ENCODE measurements at places on chromosomes 2 and 18.

DNA sequence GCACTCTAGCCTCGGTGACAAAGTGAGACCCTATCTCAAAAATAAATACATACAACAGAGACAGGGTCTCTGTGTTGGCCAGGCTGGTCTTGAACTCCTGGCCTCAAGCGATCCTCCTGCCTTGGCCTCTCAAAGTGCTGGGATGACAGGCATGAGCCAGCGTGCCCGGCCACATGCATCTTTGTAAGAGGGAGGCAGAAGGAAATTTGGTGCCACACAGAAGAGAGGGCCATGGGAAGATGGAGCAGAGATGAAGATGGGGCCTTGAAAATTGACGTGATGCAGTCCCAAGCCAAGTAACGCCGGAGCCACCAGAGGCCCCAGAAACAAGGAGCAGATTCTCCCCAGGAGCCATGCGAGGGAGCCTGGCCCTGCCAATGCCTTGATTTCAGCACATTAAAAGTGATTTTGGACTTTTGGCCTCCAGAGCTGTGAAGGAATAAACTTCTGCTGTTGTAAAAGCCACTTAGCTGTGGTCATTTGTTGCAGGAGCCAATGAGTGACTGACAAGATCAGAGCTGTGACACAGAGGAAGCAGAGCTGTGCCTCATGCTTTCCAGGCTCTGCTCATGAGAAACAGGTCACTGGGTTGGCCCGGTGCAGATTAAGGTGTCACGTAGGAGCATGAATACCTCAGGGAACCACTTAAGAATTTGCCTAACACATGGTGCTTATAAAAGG, 2.7 kb upstream of the SLC66A2 start:
- no peak for DNase-seq

DNA sequence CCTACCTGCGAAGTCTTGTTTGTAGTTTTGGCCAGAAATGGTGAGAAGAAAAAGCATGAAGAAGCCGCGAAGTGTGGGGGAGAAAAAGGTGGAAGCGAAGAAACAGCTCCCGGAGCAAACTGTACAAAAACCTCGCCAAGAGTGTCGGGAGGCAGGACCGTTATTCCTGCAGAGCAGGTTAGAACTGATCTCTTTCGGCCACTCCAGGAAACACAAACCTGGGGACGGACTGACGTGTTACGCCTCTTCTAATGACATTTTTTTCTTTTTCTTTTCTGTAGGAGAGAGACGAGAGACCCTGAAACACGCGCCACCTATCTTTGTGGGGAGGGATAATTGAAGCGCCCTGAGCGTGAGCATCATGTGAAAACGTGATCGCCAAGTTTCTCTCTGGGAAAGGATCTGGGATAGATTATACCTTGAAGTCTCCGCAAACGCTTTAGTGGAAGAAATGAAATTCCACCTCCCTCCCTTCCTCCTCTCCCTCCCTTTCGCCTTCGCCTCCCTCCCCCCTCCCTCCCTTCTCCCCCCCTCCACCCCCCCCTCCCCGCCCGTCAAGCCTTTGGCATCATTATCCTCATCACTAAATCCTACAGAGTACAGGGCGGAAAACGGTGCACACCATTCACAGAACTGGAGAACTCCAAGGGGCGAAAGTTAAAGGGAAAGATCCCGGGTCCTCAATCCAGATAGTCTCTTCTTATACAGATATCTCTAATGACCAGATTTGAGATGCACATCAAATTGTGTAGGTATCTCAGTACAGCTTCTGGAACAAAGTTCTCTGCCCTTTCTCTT, at the start of gene ZEB2:
Gene ZEB2 (minus strand): TSS at position 186 of the 798 bp plus-strand sequence. CDS start 2,769 bp downstream, outside the sequence.
- DNase-seq, result peak; percentile 60

- peak; percentile 60 for DNase-seq
Observed at GRCh38 chr2:79370976-79371538, 141.8 kb upstream of the CTNNA2 start.

GRCh38 chr2:17517481-17518211, 594 bp downstream of the RAD51AP2 start:
- DNase-seq, result no peak

DNA sequence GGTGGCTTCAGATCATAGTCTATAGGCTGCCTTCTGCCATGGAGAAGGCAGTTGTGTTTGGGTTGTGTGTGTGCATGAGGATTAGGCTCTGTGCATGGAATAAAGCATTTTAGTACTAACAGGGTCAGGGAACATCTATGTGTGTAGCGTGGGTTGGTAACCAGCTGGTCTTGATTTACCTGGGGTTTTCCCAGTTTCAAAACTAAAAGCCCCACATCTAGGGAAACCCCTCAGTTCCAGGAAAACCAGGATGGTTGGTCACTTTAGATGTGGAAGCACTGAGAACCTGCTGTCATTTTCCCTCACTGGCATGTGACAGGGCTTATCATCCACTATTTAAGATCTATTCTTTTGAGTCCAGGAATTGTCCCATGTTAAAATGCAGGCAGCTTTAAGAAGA, 116.3 kb downstream of the POLE4 start:
- no peak for DNase-seq

GRCh38 chr18:56982766-56983165, 164.1 kb upstream of the BOD1L2 start:
- DNase-seq, result no peak

DNA sequence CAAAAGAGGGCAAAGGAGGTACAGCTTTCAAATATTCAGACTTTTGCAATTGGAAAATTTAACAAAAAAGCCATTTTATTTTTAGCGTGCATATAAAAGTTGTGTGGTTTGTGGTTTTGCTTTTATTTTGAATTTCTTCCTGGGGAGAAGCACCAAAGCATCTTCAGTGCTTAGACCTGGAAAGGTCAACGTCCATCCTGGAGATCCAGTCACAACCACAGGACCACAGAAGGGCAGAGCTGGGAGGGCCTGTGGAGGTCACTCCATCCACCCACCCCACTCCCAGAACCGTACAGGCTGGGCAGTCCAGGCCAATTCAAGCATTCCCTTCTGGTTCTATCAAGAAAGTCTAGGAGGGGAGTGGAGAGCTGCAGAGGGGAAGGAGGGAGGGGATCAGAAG, 43.8 kb downstream of the MPHOSPH10 start:
- no peak for DNase-seq

GRCh38 chr2:55761526-55761925, 67.9 kb upstream of the PNPT1 start:
- no peak for DNase-seq

- no peak for DNase-seq
Observed at GRCh38 chr18:69128978-69129377, 271.7 kb upstream of the DOK6 start.

- no peak for DNase-seq
Observed at GRCh38 chr2:28345619-28346018, 47.0 kb upstream of the FOSL2 start.

- no peak for DNase-seq
Observed at GRCh38 chr2:152097290-152097800, 1.5 kb downstream of the CACNB4 start.

DNA sequence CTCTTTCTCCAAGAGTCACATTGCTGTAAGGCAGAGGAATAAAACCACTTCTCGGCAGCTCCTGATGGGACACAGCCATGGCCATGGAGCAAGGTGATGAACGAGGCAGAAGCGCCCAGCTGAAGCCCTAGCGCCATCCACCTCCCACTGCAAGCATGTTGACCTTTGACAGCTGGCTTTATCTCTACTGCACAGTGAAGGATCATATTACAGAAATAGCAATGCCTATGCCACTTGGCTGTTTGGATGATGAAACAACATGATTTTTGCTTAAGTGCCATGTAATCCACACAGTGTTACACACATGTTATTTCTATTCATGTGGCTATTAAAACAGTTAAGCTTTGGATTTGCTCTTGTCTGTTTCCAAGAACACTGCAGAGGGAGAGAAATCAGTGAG, 167.7 kb downstream of the VAPA start:
- no peak for DNase-seq

- no peak for DNase-seq
Observed at GRCh38 chr2:84815146-84815545, 65.7 kb downstream of the TRABD2A start.

DNA sequence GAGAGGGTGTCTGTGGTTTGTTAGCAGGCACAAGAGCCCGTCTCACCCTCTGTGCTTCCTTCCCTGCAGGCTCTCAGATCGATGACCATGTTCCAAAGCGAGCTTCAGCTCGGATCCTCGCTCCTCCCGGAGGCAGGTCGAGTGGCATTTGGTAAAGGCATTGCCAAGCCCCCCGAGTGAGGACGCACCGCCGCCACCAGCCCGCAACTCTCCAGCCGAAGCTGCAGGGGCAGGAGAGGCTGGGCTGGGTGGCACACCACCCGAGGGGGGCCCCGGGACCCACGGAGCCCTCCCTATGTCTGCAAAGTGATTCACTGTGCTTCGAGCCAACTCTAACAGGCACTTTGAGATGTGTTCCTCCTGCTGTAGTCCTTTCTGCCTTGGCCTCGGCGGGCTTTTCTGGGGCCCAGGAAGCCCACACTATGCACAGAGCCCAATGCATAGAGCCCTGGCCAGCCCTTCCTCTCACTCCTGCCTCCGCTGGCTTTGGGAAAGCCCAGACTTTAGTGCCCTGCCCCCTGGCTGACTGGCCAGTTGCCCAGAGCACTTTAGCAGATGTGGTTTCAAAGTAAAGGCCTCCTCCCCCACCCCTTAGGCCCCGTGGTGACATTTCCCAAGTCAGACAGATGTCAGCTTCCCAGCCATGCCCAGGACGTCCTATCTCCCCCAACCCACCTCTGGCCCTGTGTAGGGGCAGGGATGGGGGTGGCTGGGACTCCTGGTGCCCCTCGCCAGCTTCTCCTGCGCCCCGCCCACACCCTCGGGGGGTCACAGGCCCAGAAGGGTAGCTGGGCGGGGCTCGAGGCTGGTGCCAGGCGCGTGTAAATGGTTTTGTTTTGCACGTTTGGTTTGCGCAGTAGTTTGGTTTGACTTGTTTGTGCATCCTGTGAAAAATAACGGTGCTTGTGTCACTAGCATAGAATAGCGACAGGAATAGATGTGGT, 23.3 kb upstream of the MAPRE3 start:
- peak; percentile 85 for DNase-seq

GRCh38 chr2:204533629-204534370, 11.5 kb upstream of the PARD3B start:
- no peak for DNase-seq

DNA sequence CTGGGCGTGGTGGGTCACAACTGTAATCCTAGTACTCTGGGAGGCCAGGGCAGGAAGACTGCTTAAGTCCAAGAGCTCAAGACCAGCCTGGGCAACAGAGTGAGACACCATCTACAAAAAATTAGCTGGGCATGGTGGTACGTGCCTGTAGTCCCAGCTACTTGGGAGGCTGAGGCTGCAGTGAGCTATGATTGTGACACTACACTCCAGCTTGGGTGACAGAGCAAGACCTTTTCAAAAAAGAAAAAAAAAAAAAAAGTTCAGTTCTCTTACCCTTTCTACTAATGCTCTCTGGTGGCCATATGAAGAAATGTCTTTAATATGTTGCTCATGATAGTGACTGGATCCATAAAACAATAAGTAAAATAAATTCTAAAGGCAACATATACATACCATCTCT, 14.9 kb downstream of the TYW5 start:
- no peak for DNase-seq

DNA sequence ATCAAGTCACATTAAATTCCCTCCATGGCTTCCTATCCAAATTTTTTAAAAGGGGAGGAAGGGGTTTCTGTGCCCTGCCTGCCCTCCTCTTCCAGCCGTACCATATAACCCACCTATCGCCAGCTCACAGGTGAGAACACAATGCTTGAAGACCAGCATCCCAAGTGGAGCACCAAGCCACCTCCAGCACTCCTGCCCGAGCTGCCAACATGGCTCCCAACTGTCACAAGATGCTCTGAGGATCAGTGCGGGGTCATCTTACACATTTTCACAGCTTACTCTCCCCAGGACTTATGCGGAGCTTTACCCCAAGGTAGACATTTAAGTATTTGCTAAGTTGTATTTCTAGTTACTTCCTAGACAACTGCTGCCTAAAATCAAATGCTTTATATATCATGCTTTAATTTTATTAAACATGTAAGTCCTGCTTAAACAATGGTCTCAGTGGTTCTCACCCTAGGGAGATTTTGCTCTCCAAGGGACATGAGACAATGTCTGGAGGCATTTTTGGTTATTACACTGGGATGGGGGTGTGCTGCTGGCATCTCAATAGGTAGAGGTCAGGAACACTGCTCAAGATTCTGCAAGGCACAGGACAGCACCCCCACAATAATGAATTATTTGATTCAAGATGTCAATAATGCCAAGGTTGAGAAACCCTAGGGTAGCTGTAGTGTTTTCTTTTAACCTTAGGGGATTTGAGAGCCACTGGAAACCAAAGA, 45.8 kb downstream of the SF3B1 start:
- DNase-seq, result no peak

GRCh38 chr2:236819275-236820002, 249.8 kb downstream of the ACKR3 start:
- DNase-seq, result no peak

GRCh38 chr2:182229297-182229696, 197.5 kb downstream of the PDE1A start:
- DNase-seq, result no peak

DNA sequence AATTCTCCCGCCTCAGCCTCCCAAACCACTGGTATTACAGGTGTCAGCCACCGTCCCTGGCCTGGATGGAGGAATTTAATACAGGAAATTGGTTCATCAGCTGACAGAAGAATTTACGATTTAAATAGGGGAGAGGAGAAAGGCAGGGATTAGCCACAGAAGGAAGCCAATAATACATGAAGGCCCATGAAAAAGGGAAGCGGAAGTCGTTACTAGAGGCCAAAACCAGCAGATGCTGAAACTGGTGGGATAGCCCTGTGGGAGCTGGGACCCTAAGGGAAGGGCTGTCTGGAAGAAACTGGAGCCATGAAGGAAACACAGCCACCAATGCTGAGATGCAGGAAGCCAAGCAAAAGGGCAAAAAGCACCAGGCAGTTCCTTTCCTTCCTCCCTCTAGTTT, 163.7 kb upstream of the RMP24 start:
- no peak for DNase-seq

DNA sequence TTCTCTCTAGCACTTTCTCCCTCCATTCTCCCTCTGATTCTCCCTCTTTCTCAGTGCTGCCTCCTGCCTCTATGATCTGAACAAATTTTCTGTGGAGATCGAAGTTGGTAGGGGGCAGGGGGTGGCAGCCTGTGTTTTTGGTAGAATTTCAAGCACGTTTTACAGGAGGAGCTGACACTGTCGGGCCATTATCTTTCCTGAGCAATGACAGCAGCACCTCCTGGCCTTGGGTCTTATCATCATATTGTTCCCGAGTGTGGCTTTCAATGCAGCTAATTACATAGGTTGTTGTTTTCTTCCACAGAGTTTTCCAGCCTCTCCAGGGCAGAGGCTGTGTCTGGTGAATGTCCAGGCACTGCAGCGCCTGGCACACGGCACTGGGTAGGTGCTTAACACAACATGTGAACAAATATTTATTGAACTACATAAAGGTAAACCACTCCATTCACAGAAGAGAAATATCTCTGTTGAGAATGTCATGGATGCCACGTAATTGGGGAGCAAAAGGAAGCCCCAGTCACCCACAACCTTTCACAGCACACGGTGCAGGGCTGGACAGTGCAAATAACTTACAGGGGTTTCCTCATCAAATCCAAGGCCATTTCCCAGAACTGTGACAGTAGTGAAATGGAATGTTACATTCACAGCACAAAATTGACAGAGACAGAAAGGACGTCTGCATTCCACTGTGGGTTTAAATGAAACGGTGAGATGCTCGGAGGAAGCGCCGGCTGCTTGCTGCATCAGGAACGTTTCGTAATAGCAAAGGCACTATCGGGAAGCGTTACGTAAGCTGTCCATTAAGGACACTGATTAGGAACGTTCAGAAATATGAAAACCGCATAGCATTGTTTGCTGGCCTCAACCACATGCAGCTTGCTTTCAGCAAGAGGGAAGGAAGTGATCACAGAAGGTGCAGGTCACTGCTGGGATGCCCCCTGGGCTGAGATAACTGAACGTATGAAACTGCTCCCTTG, 6.5 kb upstream of the KCNG2 start:
- DNase-seq, result no peak

- peak; percentile 23 for DNase-seq
Observed at GRCh38 chr2:204170411-204170810, 233.8 kb downstream of the ICOS start.

Data from BE2C (cell line).